Chondrocyte (in vitro differentiated cells): ENCODE measurements at places on chromosomes 5 and 9. TPM values are rescaled to one million over a fixed set of nuclear protein-coding genes. Genes with fewer than 3 reads are reported as not detected.

DNA sequence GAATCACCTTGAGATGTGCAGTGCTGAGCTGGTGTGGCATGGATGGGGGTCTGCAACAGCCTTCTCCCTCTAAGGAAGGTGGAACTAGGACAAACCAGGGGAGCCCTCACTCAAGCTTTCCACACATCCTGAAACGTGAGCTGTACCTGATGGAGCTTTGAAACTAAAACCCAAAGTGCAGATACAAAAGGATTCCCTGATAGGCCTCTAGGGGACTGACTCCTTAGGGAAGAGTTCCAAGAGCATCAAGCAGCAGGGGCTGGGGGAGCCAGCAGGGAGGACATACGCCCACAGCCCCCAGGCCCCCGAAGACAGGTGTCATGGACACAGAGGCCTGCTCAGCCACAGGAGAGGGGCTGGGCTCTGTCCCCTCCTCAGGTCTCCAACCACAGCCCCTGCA, 17.7 kb downstream of the ARHGEF37 start:
- H3K4me3 ChIP-seq = no peak overlapping the region
- H3K36me3 ChIP-seq = peaks cover 15% of the 10 kb centered on the region
- H3K27ac ChIP-seq = no peak overlapping the region

GRCh38 chr5:101995585-101995984, 300.5 kb downstream of the SLCO4C1 start:
- H3K4me3 ChIP-seq = no peak overlapping the region
- peaks cover 11% of the 10 kb centered on the region for H3K27me3 ChIP-seq

GRCh38 chr9:131781069-131781468, 41.2 kb upstream of the RAPGEF1 start:
- DNase-seq = no peak
- H3K36me3 ChIP-seq = peaks cover 1% of the 10 kb centered on the region
- no peak overlapping the region for H3K27ac ChIP-seq
- H3K4me1 ChIP-seq = no peaks in the 10 kb centered on the region
- H3K27me3 ChIP-seq = peaks cover 47% of the 10 kb centered on the region

DNA sequence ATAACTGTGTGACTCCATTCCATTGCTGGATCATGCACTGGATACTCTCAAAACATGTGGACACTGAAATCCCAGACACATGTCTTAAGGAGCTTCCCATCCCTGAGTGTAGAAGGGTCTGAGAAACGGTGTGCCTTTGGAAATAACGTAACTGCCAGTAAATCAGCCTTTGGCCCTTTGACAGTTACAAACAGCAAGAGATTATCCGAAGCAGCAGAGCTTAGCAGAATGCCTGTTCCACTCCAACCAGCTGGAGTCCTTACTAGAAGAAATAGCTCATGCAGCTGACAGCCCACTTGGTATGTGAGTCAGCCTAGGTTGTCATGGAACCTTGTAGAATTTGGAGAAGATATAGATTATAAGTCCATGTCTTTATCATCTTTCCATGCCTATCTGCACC, 7.0 kb downstream of the TMEM252 start:
- H3K27ac ChIP-seq = no peak overlapping the region
- H3K4me1 ChIP-seq = no peaks in the 10 kb centered on the region
- H3K4me3 ChIP-seq = no peak overlapping the region
- no peaks in the 10 kb centered on the region for H3K36me3 ChIP-seq

GRCh38 chr9:4301296-4301695, 1.4 kb upstream of the GLIS3 start:
- H3K4me1 ChIP-seq = peaks cover 54% of the 10 kb centered on the region
- no peaks in the 10 kb centered on the region for H3K27me3 ChIP-seq
- DNase-seq = no peak
- peak overlapping the region; percentile 96 for H3K27ac ChIP-seq
- no peaks in the 10 kb centered on the region for H3K36me3 ChIP-seq
- no peak overlapping the region for H3K4me3 ChIP-seq

GRCh38 chr9:131892162-131892707, 152.4 kb upstream of the RAPGEF1 start:
- no peak overlapping the region for H3K4me3 ChIP-seq
- no peaks in the 10 kb centered on the region for H3K27me3 ChIP-seq
- no peak overlapping the region for H3K27ac ChIP-seq
- peaks cover 23% of the 10 kb centered on the region for H3K4me1 ChIP-seq
- DNase-seq = no peak
- peaks cover 20% of the 10 kb centered on the region for H3K36me3 ChIP-seq

- H3K36me3 ChIP-seq = peaks cover 16% of the 10 kb centered on the region
- no peak overlapping the region for H3K27ac ChIP-seq
- H3K4me1 ChIP-seq = peaks cover 14% of the 10 kb centered on the region
- no peak overlapping the region for H3K4me3 ChIP-seq
- DNase-seq = no peak
These were observed 12.3 kb downstream of the CCNH start for GRCh38 chr5:87400305-87400899.

DNA sequence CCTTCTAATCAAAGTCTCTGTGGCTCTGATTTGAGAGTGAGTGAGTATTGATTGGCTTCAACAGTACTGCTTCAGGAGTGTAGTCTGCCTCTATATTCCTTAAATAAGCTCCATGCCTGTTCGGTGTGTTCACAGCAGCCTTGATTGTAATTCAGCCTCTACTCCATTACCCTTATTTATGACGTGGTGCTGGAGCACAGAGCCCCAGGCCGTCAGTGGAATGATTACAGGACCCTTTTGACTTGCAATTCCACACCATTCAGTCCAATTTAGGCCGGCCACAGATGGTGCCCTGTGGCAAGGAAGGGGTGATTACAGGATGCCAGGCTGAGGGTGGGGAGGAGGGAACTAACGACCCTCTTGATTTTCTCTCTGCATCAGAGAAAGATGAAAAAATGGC, 110.3 kb downstream of the ASTN2 start:
- no peak overlapping the region for H3K4me3 ChIP-seq
- peaks cover 5% of the 10 kb centered on the region for H3K27me3 ChIP-seq
- no peaks in the 10 kb centered on the region for H3K36me3 ChIP-seq
- no peak overlapping the region for H3K27ac ChIP-seq
- no peaks in the 10 kb centered on the region for H3K4me1 ChIP-seq
- no peak for DNase-seq

- no peak overlapping the region for H3K27ac ChIP-seq
- H3K27me3 ChIP-seq = peaks cover 18% of the 10 kb centered on the region
- H3K36me3 ChIP-seq = no peaks in the 10 kb centered on the region
- no peak for DNase-seq
These were observed 5.2 kb upstream of the ZDHHC11 start for GRCh38 chr5:855771-856530.

- no peaks in the 10 kb centered on the region for H3K27me3 ChIP-seq
- no peak overlapping the region for H3K4me3 ChIP-seq
- no peak overlapping the region for H3K27ac ChIP-seq
- H3K4me1 ChIP-seq = peaks cover 15% of the 10 kb centered on the region
These were observed 77.8 kb downstream of the ERBIN start for GRCh38 chr5:66004216-66004615.

DNA sequence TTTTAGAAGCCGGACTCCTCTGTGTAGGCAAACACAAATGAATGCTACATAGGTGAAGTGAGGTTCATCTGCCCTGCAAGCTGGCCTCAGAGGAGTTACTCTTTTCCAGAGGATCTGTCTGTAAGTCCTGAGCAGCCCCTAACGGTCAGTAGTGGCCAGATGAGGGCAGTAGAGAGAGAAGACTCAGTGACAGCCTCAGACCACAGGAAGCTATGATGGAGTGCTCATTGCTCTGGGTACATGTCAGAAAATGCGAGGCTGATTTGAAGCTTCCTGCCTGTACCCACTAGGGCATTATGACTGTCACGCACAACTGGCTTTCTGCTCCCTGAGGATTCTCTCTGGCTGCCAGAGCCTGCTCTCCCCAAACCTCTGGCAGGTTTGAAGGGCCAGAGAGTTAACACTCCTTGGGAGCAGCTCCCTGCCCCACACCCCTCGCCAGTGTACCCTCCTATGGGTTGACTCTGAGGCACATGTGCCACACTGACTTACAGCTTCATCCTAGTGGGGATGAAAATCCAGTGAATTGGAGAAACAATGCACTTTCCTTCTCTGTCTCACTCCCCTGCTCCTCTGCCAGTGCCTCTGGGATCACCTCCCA, 141.5 kb downstream of the GABRG2 start:
- H3K36me3 ChIP-seq = no peaks in the 10 kb centered on the region
- DNase-seq = no peak
- no peak overlapping the region for H3K27ac ChIP-seq
- H3K27me3 ChIP-seq = no peaks in the 10 kb centered on the region
- no peak overlapping the region for H3K4me3 ChIP-seq

DNA sequence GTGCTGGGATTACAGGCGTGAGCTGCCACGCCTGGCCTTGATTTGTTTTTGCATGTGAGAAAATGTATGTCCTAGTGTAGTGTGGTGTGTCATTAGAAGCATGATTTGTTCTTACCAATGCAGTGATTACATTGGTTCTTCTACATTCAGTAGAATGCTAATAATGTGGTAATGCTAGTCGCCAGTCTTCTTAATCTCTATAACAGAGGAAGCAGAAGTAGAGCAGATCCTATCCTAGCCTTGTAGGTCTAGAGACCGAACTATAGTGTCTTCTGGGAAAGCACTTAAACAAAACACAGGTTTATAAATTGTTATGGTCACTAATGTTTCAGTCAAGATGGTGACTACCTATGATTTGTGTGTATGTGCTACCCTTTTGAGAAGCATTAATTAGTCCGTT, 197.5 kb upstream of the DMRT1 start:
- no peak overlapping the region for H3K27ac ChIP-seq
- no peaks in the 10 kb centered on the region for H3K4me1 ChIP-seq
- H3K36me3 ChIP-seq = no peaks in the 10 kb centered on the region

GRCh38 chr5:104062621-104063377, 500.2 kb upstream of the NUDT12 start:
- H3K27ac ChIP-seq = no peak overlapping the region
- DNase-seq = no peak
- H3K36me3 ChIP-seq = no peaks in the 10 kb centered on the region

GRCh38 chr9:18688581-18689565, 214.9 kb downstream of the ADAMTSL1 start:
- peaks cover 13% of the 10 kb centered on the region for H3K4me1 ChIP-seq
- peaks cover 2% of the 10 kb centered on the region for H3K36me3 ChIP-seq
- no peak overlapping the region for H3K4me3 ChIP-seq

- H3K36me3 ChIP-seq = peaks cover 8% of the 10 kb centered on the region
- H3K27ac ChIP-seq = peak overlapping the region; percentile 77
- H3K4me3 ChIP-seq = no peak overlapping the region
- no peaks in the 10 kb centered on the region for H3K27me3 ChIP-seq
- peaks cover 61% of the 10 kb centered on the region for H3K4me1 ChIP-seq
- DNase-seq = no peak
These were observed 91.7 kb downstream of the AOPEP start for GRCh38 chr9:94818178-94818541.

GRCh38 chr9:114746591-114747346, 59.1 kb downstream of the TNFSF15 start:
- H3K4me1 ChIP-seq = peaks cover 24% of the 10 kb centered on the region
- no peak for DNase-seq
- no peaks in the 10 kb centered on the region for H3K27me3 ChIP-seq

GRCh38 chr5:179235416-179236400, 109.6 kb downstream of the ADAMTS2 start:
- H3K4me1 ChIP-seq = no peaks in the 10 kb centered on the region
- peaks cover 4% of the 10 kb centered on the region for H3K36me3 ChIP-seq
- no peaks in the 10 kb centered on the region for H3K27me3 ChIP-seq
- no peak overlapping the region for H3K27ac ChIP-seq
- H3K4me3 ChIP-seq = no peak overlapping the region

- H3K27me3 ChIP-seq = no peaks in the 10 kb centered on the region
- H3K36me3 ChIP-seq = no peaks in the 10 kb centered on the region
- H3K4me3 ChIP-seq = no peak overlapping the region
- H3K4me1 ChIP-seq = peaks cover 8% of the 10 kb centered on the region
- no peak overlapping the region for H3K27ac ChIP-seq
These were observed 282.9 kb upstream of the ANKRD55 start for GRCh38 chr5:56516035-56516434.

DNA sequence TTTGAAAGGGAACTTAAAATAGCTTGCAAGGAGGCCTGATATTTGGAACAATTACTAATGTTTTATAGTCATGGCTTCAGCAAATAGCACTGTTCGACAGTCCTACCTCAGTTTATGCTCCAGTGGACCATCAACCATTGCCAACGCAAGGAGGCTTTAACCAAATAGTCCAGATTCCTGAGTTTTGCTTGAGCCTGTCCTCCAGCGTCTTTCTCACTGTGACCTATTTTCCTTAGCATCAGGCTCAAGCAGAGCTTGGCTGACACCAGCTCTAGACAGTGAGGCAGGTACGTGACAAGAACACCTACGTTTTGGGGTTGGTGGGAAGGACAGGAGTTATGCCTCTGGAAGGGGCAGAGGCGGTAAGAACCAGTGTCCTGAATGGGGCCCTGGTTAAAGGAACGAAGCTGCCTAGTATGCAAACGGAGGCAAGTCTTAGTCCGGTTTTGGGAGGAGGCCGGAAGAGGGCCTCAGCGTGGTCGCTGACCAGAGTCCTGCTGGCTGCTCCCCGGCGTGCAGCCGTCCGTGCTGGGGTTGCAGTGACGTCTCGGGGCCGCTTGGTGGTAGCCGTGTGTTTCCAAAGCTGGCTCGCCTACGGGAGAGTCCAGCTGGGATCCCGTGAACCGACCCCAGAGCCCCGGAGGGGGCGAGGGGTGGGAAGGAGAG, 998 bp upstream of the FGF18 start:
- DNase-seq = no peak
- peak overlapping the region; percentile 69 for H3K4me3 ChIP-seq
- peaks cover 1% of the 10 kb centered on the region for H3K36me3 ChIP-seq
- peak overlapping the region; percentile 66 for H3K27ac ChIP-seq

- H3K27ac ChIP-seq = no peak overlapping the region
- DNase-seq = no peak
- no peaks in the 10 kb centered on the region for H3K4me1 ChIP-seq
- H3K27me3 ChIP-seq = no peaks in the 10 kb centered on the region
- no peak overlapping the region for H3K4me3 ChIP-seq
These were observed 48.9 kb downstream of the DYNC2I2 start for GRCh38 chr9:128607642-128608350.

- H3K4me3 ChIP-seq = no peak overlapping the region
- H3K27ac ChIP-seq = no peak overlapping the region
- no peaks in the 10 kb centered on the region for H3K27me3 ChIP-seq
- H3K4me1 ChIP-seq = peaks cover 52% of the 10 kb centered on the region
- no peak for DNase-seq
- no peaks in the 10 kb centered on the region for H3K36me3 ChIP-seq
These were observed 174.0 kb downstream of the NR3C1 start for GRCh38 chr5:143229426-143229895.

DNA sequence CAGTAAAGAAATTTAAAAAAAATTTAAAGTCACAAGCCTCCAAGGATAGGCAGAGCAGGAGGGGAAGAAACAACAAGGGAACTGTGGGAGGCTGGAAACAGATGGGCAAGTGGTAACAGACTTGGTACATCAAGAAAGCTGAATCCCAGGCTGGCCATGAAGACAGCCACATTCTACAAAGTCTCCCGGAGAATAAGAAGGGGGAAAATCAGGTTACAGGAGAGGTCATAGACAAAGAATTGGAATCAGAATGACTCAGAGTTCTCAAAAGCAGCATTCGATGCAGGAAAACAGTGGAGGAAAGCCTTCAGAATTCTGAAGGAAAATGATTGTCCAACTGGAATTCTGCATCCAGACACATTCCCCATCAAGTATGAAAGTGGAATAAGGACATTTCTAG, 129.7 kb downstream of the ADAMTS2 start:
- H3K4me3 ChIP-seq = no peak overlapping the region
- H3K36me3 ChIP-seq = peaks cover 1% of the 10 kb centered on the region
- H3K27me3 ChIP-seq = no peaks in the 10 kb centered on the region
- no peak for DNase-seq

GRCh38 chr5:157444224-157444623, 15.8 kb upstream of the NIPAL4 start:
- H3K36me3 ChIP-seq = no peaks in the 10 kb centered on the region
- no peak overlapping the region for H3K4me3 ChIP-seq
- H3K27ac ChIP-seq = no peak overlapping the region
- H3K27me3 ChIP-seq = no peaks in the 10 kb centered on the region
- peaks cover 26% of the 10 kb centered on the region for H3K4me1 ChIP-seq

FAM169A gene
- total RNA-seq = 5.9 to 8.8 TPM (median 7.9 TPM) in 3 replicates

AFAP1L1 gene
- 1.5 to 9.8 TPM (median 8.3 TPM) in 3 replicates for total RNA-seq

EQTN gene
- not detected in 3 replicates for total RNA-seq

FAM219A gene
- total RNA-seq = 24.5 to 37.5 TPM (median 35.7 TPM) in 3 replicates
